ENCODE measurements at places on chromosomes 16 and 17. TPM values are rescaled to one million over a fixed set of nuclear protein-coding genes. Genes with fewer than 3 reads are reported as not detected.

ACTG1 gene
- 1,613 TPM for total RNA-seq

SOX8 gene
- 26.1 TPM for total RNA-seq

TMEM235 gene
- total RNA-seq, result not detected

BCO1 gene
- not detected for total RNA-seq

CDT1 gene
- total RNA-seq, result 6.3 TPM

CACNA1H gene
- 26.1 TPM for total RNA-seq

KRTAP16-1 gene
- total RNA-seq, result not detected

PPP1R1B gene
- 3.1 TPM for total RNA-seq

TSNAXIP1 gene
- 0.52 TPM for total RNA-seq

KRT27 gene
- total RNA-seq, result not detected

RUNDC1 gene
- total RNA-seq, result 6.8 TPM

GNG13 gene
- total RNA-seq, result not detected

HAP1 gene
- not detected for total RNA-seq

TPSG1 gene
- not detected for total RNA-seq

Data from skeletal muscle tissue (tissue), 5 donors.